Activated CD4-positive, CD25-positive, alpha-beta regulatory T cell (primary cell): ENCODE measurements at places on chromosomes 11 and 22.

- DNase-seq, result no peak
Measured at GRCh38 chr11:127042445-127042844, 41.9 kb upstream of the KIRREL3 start.

- DNase-seq, result no peak
Measured at GRCh38 chr11:40183073-40184064, 1276.1 kb downstream of the LRRC4C start.

- DNase-seq, result no peak
Measured at GRCh38 chr11:103546236-103546635, 437.0 kb downstream of the DYNC2H1 start.

GRCh38 chr11:9615031-9615451 is 41.6 kb downstream of the WEE1 start:
- no peak for DNase-seq

DNA sequence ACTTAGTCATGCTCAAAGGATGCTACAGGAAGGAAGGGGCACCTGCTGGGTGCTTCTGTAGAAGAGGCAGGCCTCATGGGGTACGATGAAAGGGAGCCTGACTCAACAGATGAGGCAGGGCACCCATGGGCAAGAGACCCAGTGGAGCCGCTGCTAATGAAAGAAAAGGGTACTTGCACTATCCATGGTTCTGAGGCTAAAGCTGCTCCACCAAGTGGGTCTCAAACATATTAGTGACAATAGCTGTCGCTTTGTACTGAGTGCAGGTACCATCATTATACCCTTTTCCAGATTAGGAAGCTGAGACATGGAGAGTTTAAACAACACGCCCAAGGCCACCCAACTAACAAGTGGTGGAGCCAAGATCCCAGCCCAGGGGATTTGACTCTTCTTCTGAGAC is 127.5 kb upstream of the SERPIND1 start:
- no peak for DNase-seq

DNA sequence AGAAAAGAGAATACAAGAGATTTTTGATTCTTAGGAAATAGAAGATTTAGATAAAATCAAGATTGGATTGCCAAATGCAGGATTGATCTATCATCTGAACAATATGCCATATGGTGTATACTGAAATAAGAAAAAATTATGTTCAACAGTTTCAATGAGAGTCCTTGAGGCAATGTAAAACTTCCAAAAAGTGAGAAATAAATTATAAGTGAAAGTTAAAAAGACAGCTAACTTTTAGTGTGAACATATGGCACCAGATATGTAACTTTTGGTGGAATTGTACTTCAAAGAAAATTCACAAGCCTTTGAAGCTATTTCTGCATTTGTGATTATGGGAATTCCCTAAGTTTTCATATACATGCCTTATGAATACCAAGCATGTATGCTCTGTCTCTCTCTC is 200.5 kb upstream of the ANO3 start:
- DNase-seq, result no peak

DNA sequence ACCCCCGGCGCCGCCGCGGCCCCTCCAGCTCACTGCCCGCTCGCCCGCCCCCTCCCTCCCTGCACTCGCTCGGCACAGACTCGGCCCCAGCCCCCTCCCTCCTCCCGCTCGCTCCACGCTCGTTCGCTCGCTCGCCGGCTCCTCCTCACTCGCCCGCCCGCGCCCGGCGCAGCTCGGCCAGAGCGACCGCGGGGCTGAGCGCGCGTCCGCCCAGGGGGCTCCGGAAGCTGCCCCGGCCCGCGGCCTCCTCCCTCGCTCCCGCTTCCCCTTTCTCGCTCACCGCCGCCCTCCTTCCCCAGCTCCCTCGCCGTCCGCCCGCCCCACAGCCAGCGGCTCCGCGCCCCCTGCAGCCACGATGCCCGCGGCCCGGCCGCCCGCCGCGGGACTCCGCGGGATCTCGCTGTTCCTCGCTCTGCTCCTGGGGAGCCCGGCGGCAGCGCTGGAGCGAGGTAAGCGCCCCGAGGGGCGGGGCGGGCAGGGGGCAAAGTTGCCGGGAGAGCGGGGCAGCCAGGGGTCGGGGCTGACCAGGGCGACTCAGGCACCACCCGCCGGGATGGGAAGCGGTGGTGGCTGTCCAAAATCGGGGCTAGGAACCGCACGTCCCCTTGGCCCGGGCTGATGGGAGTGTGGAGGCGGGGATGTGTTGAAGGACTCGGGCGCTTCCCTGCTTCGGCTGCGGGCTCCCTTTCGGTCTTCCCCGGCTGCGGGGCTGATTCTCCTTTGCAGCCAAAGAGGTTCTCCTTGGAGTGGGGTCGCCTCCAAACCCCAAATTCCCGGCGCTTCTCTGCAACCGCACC is at the start of gene SEZ6L:
SEZ6L (plus strand) TSS at position 148 of the 797 bp plus-strand sequence; CDS start at position 356, 208 bp downstream.
- no peak for DNase-seq

DNA sequence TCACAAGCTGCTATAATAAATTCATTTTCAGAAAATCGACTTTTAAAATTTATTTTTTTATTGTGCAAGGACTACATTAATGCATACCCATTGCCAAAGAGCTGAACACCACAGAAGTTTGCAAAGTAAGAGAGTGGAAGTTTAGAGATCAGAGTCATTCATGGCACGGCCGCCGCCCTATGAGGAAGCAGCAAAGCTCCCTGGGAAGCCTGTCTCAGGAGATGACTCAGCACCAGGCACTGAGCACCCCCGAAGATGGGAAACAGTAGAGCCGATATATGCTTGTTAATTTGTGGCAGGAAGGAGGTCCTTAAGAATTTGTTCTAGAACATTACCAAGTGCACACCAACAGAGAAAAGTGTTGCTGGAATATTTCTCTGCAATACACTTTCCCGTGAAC is 693.7 kb downstream of the OPCML start:
- no peak for DNase-seq

DNA sequence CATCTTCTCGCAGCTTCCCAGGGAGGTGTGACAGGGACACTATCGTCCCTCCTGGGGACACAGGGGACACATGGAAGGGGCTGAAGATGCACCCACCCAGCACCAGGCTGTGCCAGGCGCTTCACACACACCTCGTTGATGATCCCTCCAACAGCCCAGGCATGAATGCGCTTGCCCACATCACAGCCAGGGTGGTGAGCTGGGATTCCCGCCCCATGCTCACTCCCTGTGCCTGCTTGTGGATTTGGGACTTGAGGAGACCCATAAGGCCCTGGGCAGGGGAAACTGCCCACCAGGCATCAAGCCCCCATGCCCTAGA is 57.8 kb downstream of the OTOG start:
- no peak for DNase-seq

DNA sequence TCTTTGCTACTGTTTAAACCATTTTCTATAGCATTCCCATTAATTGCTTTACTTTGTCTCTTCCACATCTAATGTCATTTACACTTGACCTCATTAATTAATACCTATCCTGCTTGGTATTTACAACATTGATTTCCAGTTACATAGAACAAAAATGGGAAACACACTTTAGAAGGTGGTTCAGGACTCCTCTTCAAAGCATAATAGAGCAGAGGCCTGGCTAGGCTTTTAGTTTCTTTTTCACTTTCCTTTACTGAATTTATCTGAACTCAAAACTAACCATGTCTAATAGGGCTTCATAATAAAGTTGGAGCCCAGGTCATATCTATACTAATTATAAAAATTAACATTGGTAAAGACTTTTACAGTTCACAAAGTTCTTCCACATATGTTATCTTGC is 648.0 kb upstream of the KIRREL3 start:
- no peak for DNase-seq

- DNase-seq, result no peak
Measured at GRCh38 chr11:104328512-104328907, 164.6 kb upstream of the PDGFD start.
